ENCODE measurements at places on chromosomes 7 and 10.
A peak's percentile ranks its signal among the peaks of the same experiment; 100 is the strongest.

DNA sequence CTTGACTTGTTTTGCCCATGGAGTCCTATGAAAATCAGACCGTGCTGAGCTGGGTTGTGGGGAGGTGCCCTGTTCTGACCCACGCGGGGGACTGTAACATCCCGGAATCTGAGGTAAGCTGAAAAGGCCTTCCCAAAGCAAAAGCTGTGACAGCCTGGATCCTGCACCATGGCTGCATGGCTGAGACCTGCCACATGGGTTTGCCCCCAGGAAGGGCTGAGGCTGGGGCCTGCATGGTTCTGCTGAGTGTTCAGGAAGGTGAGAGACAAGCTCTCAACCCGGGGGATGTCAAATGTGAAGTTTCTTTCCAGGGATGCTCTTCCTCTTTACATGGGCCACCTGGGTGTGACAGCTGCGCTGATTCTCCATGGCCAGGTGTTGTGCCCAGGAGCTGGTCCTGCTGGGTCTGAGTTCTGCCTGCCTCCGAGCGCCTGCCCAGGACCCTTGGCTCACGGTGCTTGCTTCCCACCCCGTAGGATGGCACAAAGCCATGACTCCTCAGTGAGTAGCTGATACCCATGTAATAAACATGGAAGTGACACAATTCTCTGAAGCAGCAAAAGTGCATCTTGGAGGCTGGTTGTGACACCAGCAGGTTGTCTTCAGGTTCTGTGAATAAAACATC is 58.3 kb downstream of the VIPR2 start:
- DNase-seq = no peak
- no peaks in the 10 kb centered on the region for H3K27me3 ChIP-seq
- no peak overlapping the region for H3K27ac ChIP-seq
- H3K4me1 ChIP-seq = no peaks in the 10 kb centered on the region

DNA sequence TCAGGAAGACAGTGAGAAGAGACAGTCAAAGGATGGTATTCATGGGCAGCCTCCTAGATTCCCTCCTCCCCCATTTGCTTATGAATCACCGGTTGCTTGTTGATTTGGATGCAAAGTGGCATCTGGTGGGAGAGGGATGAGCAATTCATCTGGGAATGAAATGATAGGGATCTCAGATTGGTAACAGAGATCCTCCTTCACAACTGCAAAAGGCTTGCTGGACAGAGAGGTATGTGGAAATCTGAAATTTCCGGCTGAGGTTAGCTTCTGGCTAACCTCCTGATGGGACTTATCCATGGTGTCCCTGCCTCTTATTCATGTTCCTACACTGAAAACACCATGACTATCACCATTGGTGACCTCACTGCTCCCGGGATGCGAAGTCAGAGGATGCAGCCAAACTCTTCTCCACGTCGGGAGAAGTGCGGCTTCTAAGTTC is 48.4 kb upstream of the PODXL start:
- H3K27ac ChIP-seq = no peak overlapping the region
- no peaks in the 10 kb centered on the region for H3K36me3 ChIP-seq
- no peak for DNase-seq
- no peaks in the 10 kb centered on the region for H3K4me1 ChIP-seq
- H3K27me3 ChIP-seq = peaks cover 4% of the 10 kb centered on the region

- H3K4me3 ChIP-seq = 0 out of 2 replicates have a peak overlapping the region, but pooled peaks have one; percentile 2
- no peak overlapping the region for H3K27ac ChIP-seq
- no peaks in the 10 kb centered on the region for H3K36me3 ChIP-seq
- peaks cover 40% of the 10 kb centered on the region for H3K4me1 ChIP-seq
- DNase-seq = no peak
- peaks cover 1% of the 10 kb centered on the region for H3K27me3 ChIP-seq
Measured at GRCh38 chr7:148915211-148915610, 31.1 kb upstream of the EZH2 start.

DNA sequence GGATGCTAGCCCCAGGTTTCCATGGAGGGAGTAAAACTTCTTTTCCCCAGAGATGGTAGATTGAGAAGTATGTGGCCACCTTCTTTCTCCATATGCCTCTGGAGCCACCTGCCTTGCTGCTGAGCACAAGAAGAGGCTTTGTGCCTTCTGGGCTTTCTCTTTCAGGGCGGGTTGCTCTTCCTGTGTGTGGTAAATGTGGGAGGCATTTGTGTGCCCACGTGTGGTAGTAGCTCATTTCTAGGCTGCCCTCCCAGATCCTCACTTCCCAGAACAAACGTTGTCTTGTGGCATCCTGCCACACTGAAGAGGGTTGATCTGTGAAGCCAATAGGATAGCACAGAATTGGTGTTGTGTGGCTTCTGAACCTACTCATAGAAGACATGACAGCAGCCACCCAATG is 342.0 kb upstream of the PODXL start:
- no peak overlapping the region for H3K4me3 ChIP-seq
- H3K27ac ChIP-seq = no peak overlapping the region
- no peaks in the 10 kb centered on the region for H3K4me1 ChIP-seq
- no peak for DNase-seq
- no peaks in the 10 kb centered on the region for H3K36me3 ChIP-seq
- H3K27me3 ChIP-seq = no peaks in the 10 kb centered on the region

GRCh38 chr10:130686689-130687300 is 550.6 kb downstream of the GLRX3 start:
- no peak for DNase-seq
- H3K27ac ChIP-seq = no peak overlapping the region
- H3K4me3 ChIP-seq = no peak overlapping the region
- H3K4me1 ChIP-seq = no peaks in the 10 kb centered on the region
- H3K36me3 ChIP-seq = no peaks in the 10 kb centered on the region

GRCh38 chr10:93465806-93466675 is 16.1 kb downstream of the MYOF start:
- no peaks in the 10 kb centered on the region for H3K4me1 ChIP-seq
- H3K4me3 ChIP-seq = no peak overlapping the region
- H3K36me3 ChIP-seq = no peaks in the 10 kb centered on the region
- no peak for DNase-seq
- H3K27me3 ChIP-seq = no peaks in the 10 kb centered on the region

GRCh38 chr7:40535678-40536077 is 400.9 kb downstream of the SUGCT start:
- H3K27ac ChIP-seq = no peak overlapping the region
- H3K4me1 ChIP-seq = no peaks in the 10 kb centered on the region
- no peak for DNase-seq
- H3K27me3 ChIP-seq = no peaks in the 10 kb centered on the region
- H3K36me3 ChIP-seq = no peaks in the 10 kb centered on the region

DNA sequence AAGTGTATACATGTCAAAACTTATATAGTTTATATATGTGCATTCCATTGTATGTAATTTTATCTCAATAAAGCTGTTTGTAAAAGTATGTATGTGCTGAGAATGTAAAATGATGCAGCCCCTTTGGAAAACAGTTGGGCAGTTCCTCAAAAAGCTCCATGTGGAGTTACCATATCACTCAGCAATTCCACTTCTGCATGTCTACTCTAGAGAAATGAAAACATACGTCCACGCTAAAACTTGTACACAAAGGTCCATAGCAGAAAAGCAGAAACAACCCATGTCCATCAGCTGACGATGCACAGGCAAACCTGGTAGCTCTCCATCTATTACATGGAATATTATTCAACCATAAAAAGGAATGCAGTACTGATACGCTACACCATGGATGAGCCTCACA is 8.3 kb upstream of the RGS10 start:
- DNase-seq = no peak
- H3K4me1 ChIP-seq = no peaks in the 10 kb centered on the region
- H3K4me3 ChIP-seq = no peak overlapping the region
- H3K27ac ChIP-seq = no peak overlapping the region
- no peaks in the 10 kb centered on the region for H3K36me3 ChIP-seq
